Stimulated activated CD4-positive, alpha-beta T cell treated with anti-CD3 and anti-CD28 coated beads, TNF-alpha, amount 100 ng/mL, for 4 hours (primary cell): ENCODE measurements at places on chromosomes 5 and 9.

GRCh38 chr9:113602126-113603047 is 138.9 kb downstream of the RGS3 start:
- DNase-seq = no peak

GRCh38 chr9:121598965-121599871 is 52.2 kb upstream of the DAB2IP start:
- no peak for DNase-seq

DNA sequence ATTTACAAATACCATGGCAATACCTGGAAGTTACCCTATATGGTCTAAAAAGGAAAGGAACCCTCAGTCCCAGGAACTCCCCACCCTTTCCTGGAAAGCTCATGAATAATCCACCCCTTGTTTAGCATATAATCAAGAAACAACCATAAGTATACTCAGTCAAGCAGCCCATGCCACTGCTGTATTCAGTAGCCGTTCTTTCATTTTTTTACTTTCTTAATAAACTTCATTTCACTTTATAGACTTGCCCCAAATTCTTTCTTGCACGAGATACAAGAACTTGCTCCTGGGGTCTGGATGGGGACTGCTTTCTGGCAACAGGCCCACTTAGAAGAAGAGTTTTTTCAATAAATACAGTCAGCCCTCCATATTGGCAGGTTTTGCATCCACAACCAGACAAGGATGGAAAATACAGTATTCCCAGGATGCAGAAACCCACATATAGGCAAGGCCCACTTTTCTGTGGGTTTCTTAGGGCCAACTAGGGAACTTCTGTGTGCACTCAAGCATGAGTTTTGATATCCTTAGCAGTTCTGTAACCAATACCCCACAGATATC is 2.8 kb upstream of the TBCA start:
- DNase-seq = no peak

DNA sequence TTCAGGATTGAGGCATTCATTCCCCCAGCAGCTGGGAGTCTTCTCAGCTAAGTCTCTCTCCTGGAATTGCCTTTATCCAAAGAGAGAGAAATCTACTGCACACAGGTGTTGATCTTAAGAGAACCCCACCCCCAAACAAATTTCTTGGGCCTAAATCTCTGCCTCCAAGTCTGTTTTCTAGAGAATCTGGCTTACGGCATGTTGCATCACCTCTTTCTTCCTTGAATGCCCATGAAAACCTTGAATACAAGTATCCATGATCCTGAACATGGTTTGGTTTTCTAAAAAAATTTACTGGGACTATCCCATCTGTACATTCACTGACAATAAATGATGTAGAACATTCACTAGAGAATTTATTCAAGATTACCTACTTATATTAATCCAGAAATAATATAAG is 401.6 kb downstream of the PDE4D start:
- DNase-seq = no peak

DNA sequence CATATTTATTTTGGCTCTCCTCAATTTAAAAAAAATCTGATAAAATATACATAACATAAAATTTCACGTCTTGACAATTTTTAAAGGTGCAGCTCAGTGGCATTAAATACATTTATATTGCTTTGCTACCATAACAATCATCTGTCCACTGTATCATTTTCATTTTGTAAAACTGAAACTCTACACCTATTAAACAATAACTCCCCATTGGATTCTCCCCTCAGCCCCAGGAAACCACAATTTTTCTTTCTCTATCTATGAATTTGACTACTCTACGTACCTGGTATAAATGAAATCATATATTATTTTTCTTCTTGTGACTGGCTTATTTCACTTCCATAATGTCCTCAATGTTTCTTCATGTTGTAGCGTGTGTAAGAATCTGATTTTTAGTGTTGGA is 563.5 kb downstream of the PRR16 start:
- no peak for DNase-seq

DNA sequence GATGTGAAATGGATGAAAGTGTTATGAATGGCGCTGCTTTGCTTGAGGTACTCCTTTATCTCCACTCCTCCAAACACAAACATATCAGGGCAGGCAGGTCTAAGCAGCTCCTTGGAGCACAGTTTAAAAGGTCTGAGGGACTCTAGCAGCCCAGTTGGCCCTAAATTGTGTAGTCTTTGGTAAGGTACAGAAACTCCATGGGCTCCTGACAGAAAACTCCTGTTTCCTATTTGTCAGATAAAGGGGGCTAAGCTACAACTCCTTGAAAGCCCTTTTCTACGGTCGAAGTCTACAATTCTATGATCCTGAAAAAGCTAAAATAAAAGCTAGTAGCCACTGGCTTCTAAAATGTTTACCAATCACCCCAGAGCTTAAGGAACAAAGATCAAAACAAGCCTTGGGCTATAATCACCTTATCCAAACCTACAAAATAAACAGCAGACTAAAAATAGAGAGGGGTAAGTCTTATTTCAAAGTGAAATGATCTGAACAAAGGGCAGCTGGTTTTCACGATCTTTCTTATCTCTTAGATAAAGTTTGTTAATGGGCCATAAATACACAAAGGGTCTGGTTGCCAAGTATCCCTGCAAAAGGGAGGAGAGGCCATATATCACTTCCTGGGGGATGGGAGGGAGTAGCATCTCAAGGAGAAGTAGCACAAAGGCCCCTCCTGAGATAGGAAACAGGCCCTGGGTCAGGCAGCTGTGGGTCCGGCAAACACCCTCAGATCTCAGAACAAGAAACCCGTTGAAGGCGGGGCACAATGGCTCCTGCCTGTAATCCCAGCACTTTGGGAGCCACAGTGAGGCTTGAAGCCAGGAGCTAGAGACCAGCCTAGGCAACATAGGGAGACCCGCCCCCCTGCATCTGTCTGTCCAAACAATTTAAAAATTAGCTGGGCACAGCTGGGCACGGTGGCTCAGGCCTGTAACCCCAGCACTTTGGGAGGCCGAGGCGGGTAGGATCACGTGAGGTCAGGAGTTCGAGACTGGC is 28.3 kb upstream of the DENND4C start:
- DNase-seq = no peak

DNA sequence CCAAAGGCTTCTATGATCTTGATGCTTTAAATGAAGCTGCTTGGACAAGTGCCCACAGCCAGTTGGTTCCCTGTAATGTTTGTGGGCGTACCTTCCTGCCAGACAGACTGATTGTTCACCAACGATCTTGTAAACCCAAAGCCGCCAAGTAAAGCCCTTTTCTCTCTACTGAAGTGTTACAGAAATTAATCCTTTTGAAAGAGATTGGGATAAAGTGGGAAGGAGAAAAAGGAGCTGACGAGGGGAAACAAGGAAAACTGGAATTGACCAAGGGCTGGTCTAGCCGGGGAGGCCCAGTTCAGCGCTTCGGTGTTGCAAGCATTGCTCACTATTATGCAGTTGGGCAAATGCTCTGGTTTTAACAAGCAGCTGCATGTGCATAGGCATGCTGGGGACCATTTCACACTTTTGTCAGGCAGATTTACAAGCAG is 53.2 kb downstream of the ZNF474 start:
- DNase-seq = no peak

GRCh38 chr9:114462791-114463190 is 42.5 kb downstream of the WHRN start:
- DNase-seq = no peak

- DNase-seq = no peak
These were observed 345.0 kb downstream of the NNT start for GRCh38 chr5:43947935-43948334.

DNA sequence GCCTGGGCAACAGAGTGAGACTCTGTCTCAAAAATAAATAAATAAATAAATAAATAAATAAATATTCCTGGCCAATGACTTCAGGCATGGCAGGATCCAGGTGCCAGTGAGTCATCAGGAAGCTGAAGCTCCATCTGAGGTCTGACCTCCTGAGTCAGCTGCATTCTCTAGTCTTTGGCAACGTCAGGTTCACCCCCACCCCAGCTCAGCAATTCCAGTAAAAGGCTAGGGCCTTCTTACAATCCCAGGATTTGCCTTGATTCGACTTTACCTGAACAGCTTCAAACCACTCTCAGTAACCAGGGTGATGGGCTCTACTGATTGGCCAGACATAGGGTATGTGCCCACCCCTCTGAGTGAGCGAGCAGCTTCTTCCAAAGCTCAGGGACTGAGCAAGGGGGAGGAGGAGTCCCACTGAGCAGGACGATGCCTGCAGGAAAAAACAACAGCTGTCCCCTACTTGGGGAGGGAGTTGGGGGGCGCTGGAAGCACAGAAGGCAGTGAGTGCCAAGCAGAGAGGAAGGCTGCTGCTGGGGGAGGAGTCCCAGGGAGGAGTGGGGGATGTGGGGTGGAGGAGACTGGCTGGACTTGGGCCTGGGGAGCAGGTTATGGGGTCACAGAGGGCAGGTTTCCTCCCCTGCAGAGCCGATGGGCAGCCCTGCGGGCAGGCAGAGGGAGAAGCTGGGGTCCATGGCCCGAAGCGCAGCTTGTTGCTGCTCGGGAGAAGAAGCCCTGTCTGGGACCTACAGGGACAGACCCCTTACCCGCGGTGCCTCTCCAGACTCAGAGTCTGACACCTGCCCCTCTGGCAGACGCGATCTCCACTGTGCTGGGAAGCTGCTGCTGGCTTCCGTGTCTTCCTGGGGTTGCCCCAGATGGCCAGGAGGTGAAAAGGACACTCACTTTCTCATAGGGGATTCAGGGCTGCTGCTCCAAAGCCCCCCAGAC is 25.9 kb upstream of the UNC5A start:
- no peak for DNase-seq

GRCh38 chr5:93193431-93194347 is 387.3 kb downstream of the NR2F1-AS1 start:
- DNase-seq = no peak

DNA sequence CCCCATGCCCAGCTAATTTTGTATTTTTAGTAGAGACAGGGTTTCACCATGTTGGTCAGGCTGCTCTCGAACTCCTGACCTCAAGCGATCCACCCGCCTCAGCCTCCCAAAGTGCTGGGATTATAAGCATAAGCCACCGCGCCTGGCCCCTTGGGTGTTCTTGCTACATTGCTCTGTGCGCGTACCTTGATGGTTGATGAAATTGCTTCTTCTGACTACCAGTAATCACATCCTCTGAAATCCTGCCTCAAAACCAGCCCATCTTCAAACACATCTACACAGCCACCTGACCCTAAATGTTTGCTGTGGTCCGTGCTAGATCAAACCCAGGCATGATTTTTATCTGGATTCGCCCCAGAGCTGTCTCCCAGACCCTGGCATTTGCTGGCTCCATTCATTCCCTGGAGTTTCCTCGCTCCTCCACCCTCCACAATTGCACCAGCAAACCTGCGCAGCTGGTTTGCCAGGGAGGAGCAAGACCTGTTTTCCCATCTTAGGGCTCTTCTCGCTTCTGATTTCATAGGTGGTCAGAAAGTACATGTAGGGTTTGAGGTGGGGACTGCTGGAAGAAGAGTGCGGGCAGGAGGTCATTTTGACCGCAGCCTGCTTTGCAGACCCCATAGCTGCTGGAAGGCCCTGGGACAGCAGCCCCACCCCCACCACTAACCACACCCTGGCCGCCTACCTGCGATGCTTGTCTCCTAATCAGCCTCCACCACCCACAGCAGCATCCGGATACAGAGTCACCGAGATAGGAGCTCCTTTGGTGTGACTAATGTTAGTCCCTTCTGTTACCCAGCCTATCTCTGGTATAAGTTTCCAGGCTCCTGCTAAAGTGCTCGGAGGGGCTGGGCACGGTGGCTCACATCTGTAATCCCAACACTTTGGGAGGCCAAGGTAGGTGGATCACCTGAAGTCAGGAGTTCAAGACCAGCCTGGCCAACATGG is 22.7 kb downstream of the SWI5 start:
- no peak for DNase-seq

DNA sequence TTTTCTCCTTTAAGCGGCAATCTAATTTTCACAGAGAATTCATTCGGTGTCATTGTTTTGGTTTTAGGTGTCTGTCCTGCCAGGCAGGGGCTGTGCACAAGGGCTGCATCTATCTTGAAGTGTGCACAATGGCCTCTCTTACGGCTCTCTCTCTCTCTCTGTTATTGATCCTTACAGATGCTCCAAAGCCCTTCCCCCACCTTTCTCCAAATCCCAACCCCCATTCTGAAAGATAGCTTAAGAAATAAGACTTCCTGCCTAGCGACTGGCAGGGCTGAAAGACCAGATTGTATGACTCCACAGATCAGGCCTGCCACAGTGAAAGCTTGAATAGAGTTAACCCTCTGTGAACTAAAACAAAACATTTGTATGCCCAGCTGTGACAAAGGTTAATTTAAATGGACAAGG is 86.5 kb upstream of the NR5A1 start:
- no peak for DNase-seq

GRCh38 chr5:132926437-132926836 is 37.0 kb downstream of the AFF4 start:
- DNase-seq = no peak

DNA sequence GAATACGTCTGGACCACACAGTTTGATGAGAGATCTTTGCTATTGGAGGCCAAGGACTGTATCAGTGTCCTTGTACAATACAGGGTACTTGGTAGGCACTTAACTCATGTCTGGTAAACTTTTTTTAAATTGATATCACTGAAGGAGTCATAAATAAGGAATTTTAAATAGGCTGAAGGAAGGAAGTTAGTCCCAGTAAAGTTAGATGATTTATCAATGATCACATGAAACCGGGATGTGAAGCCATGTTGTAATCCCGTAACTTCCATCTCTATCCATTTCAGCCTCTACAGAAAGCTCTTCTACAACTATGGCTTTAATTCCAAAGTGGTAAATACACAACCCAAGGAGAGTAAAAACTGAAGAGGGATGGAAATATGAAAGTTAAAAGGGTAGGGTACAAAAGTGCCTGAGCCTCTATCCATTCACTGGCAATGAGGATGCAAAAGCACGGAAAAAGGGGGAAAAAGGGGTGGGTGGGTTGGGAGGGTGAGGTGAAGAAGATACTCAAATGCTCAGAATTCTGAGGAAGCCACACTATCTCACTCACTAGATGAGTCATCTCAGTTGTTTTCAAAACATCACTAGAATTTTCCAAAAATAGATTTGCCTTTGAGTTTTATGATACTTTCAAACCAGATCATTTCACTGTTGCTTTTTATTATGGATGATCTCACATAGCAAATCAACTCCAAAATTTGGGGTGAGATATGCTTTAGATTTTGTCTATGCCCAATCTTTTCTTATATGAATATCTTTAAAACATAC is 1053.5 kb downstream of the NR2F1-AS1 start:
- no peak for DNase-seq

- no peak for DNase-seq
These were observed 1.2 kb downstream of the CARD6 start for GRCh38 chr5:40842351-40842750.

- no peak for DNase-seq
These were observed 6.5 kb upstream of the PAX5 start for GRCh38 chr9:37040508-37041127.

DNA sequence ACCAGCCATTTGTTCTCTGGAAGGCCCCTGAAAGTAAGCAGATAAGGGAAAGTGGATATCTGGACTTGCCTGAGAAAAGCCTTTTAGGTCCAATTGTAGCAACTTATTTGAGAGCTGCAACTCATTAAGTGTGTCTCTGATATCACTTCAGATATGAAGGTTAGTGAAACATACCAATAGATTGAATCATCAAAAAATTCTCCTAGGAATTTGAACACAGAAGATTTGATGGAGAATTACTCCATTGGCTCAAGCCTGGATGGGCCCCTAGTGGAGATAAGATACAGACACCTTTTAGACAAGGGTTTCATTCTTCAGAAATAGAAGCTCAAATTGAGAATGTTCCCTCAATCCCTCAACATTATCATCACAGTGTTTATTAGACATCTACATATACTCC is 356.7 kb downstream of the NDUFS4 start:
- no peak for DNase-seq

- no peak for DNase-seq
These were observed 50.2 kb downstream of the PPP2R2B start for GRCh38 chr5:146828385-146828784.

GRCh38 chr9:111582888-111583287 is 16.6 kb downstream of the PTGR1 start:
- DNase-seq = no peak

- no peak for DNase-seq
These were observed 54.7 kb downstream of the FOXD1 start for GRCh38 chr5:73393611-73394489.
